Activated naive CD8-positive, alpha-beta T cell treated with anti-CD3 and anti-CD28 coated beads, Interleukin-2, amount 10 ng/mL, durations not matched to agents 7 days and 5 days (primary cell): ENCODE measurements at places on chromosomes 7 and 10. TPM values are rescaled to one million over a fixed set of nuclear protein-coding genes. Genes with fewer than 3 reads are reported as not detected.

DNA sequence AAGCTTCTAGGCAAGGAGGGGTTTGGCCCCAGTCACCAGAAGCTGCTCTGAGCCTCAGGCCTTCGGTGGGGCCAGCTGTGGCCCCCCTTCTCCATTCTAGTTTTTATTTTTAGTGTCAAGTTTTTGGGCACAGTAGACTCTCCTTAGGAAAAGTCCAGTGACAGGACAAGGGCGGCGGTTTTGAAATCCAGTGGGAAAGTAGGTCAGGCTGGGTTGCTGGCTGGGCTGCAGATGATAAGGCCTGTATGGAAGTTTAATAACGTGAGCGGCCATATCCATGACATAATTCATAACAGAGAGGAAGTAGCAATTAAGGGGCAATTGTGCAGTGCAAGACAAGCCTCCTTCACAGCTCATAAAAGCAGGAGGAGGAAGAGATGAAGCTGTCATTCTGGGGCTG lies 87.1 kb upstream of the ZNF716 start:
- no peak for DNase-seq

DNA sequence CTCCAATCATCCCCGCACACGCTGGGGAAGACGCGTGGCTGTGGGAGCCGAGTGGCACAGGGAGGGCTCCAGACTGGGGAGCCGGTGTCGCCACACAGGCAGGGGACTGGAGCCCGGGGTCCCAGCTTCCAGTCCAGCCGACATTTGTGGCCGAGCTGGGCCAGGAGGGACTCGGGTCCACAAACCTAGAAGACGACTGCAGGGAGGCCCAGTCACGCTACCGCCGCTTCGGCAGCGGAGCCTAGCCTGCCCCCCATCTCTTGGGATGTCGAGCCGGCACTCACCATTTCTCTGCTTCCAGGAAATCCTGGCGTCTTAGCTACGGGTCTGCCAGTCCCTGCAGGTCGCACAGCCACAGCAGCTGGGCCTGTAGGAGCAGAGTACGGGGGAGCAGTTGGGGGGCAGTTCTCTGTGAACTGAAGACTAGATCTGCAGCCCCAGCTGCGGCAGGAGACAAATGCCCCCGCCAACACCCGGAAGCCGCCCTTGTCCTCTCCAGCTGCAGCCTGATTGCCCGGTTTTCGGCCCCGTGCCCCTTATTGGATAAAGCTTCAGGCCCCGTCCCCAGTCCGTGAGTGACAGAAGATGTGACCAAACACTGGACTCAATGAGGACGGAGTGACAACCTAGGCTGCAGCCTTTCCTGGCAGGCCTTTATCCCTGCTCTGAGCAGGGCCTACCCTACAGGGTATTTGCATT lies 270.7 kb downstream of the ZNF33B start:
- DNase-seq = no peak

DNA sequence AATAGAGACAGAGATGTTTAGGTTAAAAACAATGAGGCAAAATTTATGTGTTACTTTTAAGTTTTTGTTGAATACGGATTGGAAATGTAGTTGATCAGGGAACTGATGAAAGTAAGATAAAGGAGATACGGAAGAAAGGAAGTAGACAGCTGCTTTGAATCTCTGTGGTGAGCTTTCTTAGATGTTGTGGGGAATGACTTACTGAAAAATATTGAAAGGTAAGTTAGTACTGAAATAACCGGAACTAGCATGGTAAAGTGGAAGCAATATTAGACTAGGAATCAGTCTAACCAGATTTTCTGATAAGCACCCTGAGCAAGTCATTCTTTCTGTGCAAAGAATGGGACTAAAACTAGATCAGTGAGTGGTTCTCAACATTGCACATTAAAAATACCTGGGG lies 34.8 kb downstream of the LUC7L2 start:
- no peak for DNase-seq

- no peak for DNase-seq
Measured at GRCh38 chr7:30166155-30166840, 31.5 kb downstream of the MTURN start.

GRCh38 chr7:94008537-94008936 lies 4.4 kb upstream of the BET1 start:
- no peak for DNase-seq

FAM180A gene
- total RNA-seq = not detected

- peak; percentile 68 for DNase-seq
Measured at GRCh38 chr10:103696411-103697145, 158.8 kb downstream of the SH3PXD2A start.

CHCHD2 gene
- 370 TPM for total RNA-seq

- DNase-seq = no peak
Measured at GRCh38 chr7:4768597-4769569, 6.5 kb upstream of the AP5Z1 start.

ALDH18A1 gene
- 46.8 TPM for total RNA-seq

GRCh38 chr7:100065452-100066186 lies 15.9 kb downstream of the ZNF3 start:
- DNase-seq = no peak

- no peak for DNase-seq
Measured at GRCh38 chr7:26664274-26664673, 200.1 kb downstream of the SKAP2 start.

GRCh38 chr7:24441314-24442027 lies 131.8 kb upstream of the PALS2 start:
- DNase-seq = no peak

DNA sequence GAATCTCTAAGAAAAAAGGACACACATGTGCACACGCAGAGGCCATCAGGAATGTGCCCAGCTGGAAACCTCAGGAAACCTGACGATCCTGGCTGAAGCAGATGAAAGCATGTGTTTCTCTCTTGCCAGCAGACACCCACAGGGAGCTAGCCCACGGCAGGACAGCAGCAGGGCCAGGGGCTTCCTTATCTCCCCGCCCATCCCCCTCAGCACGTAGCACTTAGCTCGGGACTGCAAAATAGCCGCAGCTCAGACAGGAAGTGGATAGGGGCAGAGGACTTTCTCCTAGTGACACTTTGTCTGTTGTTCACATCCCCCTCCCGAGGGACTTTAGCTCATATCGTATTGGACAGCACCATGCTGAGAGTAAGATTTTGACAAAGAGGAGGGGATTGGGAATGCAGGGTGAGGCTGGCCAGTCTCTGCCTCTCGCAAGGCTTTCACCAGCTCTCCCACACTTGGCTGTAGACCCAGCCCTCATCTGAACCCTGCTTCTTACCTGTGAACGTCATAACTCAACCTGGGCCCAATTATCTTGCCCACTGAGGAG lies 63.8 kb downstream of the MKI67 start:
- no peak for DNase-seq

AGAP3 gene
- 32.7 TPM for total RNA-seq

DNA sequence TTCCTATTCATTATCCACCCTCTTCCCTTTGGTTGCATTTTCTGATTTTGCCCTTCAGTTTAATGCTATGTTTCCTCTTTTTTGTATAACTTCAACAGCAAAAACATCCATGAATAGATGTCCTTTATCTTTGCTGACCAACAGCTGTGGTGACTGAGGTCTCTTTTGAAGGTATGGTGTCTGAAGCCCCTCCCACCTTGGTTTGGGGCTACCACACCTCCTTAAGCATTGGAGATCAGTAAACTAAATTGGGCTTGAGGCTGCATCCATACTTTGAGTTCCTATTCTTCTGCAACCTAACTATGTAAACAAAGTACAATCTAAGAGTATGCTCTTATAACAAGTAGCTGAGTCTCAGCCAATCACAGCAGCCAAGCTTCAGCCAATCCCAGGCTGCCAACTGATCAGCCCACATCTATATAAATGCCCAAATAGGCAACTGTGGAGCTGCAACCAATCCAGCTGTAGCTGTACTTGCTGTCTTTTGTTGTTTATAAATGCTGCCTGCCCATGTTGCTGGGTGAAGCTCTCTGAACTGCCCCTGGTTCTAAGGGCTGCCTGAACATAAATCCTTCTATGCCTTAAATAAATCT lies 69.4 kb upstream of the PDLIM1 start:
- DNase-seq = no peak

CRTAC1 gene
- not detected for total RNA-seq
